ENCODE measurements at places on chromosomes 13 and 19. TPM values are rescaled to one million over a fixed set of nuclear protein-coding genes. Genes with fewer than 3 reads are reported as not detected.

The ATP4B gene
- total RNA-seq, result not detected

The SIGLEC6 gene
- total RNA-seq, result not detected

The MADCAM1 gene
- total RNA-seq, result 0.24 TPM

The PSMC4 gene
- 79.1 TPM for total RNA-seq

The SYDE1 gene
- 16.7 TPM for total RNA-seq

The RFPL4AL1 gene
- not detected for total RNA-seq

The ZSWIM9 gene
- total RNA-seq, result 4.6 TPM

The ZNF587 gene
- total RNA-seq, result 18.6 TPM

The CPAMD8 gene
- total RNA-seq, result 8.9 TPM

The ZNF256 gene
- 9.6 TPM for total RNA-seq

The PGLYRP2 gene
- total RNA-seq, result not detected

The ICAM5 gene
- total RNA-seq, result 0.71 TPM

The TTC9B gene
- total RNA-seq, result not detected

Measured in left cardiac atrium (tissue), 4 donors.